A549 treated with GW870086 at 1 μM for 4 hours (cell line): ENCODE measurements at places on chromosomes 5 and 9. TPM values are rescaled to one million over a fixed set of nuclear protein-coding genes. Genes with fewer than 3 reads are reported as not detected.

The PRLR gene
- total RNA-seq: 0.01 to 0.19 TPM (median 0.06 TPM) in 4 of 5 replicates, not detected in the other

The SCAI gene
- total RNA-seq: 1.3 to 2.1 TPM (median 1.8 TPM) in 5 replicates

The MARCHF3 gene
- 0.89 to 1.7 TPM (median 1.4 TPM) in 5 replicates for total RNA-seq

The ZNF454 gene
- not detected in 5 replicates for total RNA-seq

The DAPK1 gene
- 15.1 to 24.8 TPM (median 22.3 TPM) in 5 replicates for total RNA-seq

The MEF2C gene
- total RNA-seq: 0.02 to 0.09 TPM in 2 of 5 replicates, not detected in the others

The POU5F2 gene
- not detected in 5 replicates for total RNA-seq

The GDA gene
- 1.2 to 1.3 TPM (median 1.2 TPM) in 5 replicates for total RNA-seq

The TTC33 gene
- 7.5 to 16.1 TPM (median 10.1 TPM) in 5 replicates for total RNA-seq

The ERCC8 gene
- total RNA-seq: 11.1 to 19.6 TPM (median 14.6 TPM) in 5 replicates

The PLAC8L1 gene
- total RNA-seq: 0.26 TPM in 1 of 5 replicates, not detected in the others

The OSMR gene
- total RNA-seq: 51.6 to 73.4 TPM (median 70.8 TPM) in 5 replicates

The LCN1 gene
- total RNA-seq: 0.18 TPM in 1 of 5 replicates, not detected in the others

The TRIM7 gene
- total RNA-seq: 27.8 to 44.8 TPM (median 42.6 TPM) in 5 replicates

The LCN12 gene
- total RNA-seq: 0.80 to 1.6 TPM (median 1.3 TPM) in 5 replicates

The PCDHAC2 gene
- 4.0 to 5.0 TPM (median 4.4 TPM) in 5 replicates for total RNA-seq

The MAMDC4 gene
- 2.5 to 5.8 TPM (median 3.1 TPM) in 5 replicates for total RNA-seq

The SLC1A1 gene
- total RNA-seq: 0.79 to 1.5 TPM (median 1.3 TPM) in 5 replicates

The PIP5KL1 gene
- 1.3 to 3.3 TPM (median 1.8 TPM) in 5 replicates for total RNA-seq

The OGN gene
- total RNA-seq: not detected in 5 replicates

The NTNG2 gene
- total RNA-seq: 0.93 to 2.6 TPM (median 1.5 TPM) in 5 replicates

The BARX1 gene
- total RNA-seq: 7.9 to 12.3 TPM (median 11.7 TPM) in 5 replicates

The SLC36A2 gene
- total RNA-seq: not detected in 5 replicates

The IL7R gene
- 0.17 to 0.42 TPM (median 0.29 TPM) in 5 replicates for total RNA-seq

The PCDHA4 gene
- total RNA-seq: 1.6 to 2.2 TPM (median 2.0 TPM) in 5 replicates

The ENHO gene
- 0.88 to 2.9 TPM (median 2.0 TPM) in 5 replicates for total RNA-seq

The PCDHA9 gene
- total RNA-seq: 0.02 to 0.07 TPM in 2 of 5 replicates, not detected in the others

The MOB3B gene
- 7.2 to 11.0 TPM (median 9.6 TPM) in 5 replicates for total RNA-seq

The HEMGN gene
- not detected in 5 replicates for total RNA-seq

The DNAJC21 gene
- total RNA-seq: 21.2 to 26.5 TPM (median 25.0 TPM) in 5 replicates

The SLC6A18 gene
- total RNA-seq: not detected in 5 replicates

The PCDHB11 gene
- total RNA-seq: 0.08 to 0.12 TPM (median 0.10 TPM) in 4 of 5 replicates, not detected in the other

The CER1 gene
- not detected in 5 replicates for total RNA-seq

The AGXT2 gene
- not detected in 5 replicates for total RNA-seq

The PLGRKT gene
- 23.6 to 26.7 TPM (median 24.9 TPM) in 5 replicates for total RNA-seq

The ATP10B gene
- total RNA-seq: not detected in 5 replicates

The EPB41L4B gene
- total RNA-seq: 17.9 to 21.3 TPM (median 20.6 TPM) in 5 replicates

The SH3RF2 gene
- 2.5 to 3.8 TPM (median 3.6 TPM) in 5 replicates for total RNA-seq

The PDLIM7 gene
- total RNA-seq: 65.9 to 84.5 TPM (median 83.1 TPM) in 5 replicates

The PIP5K1B gene
- not detected in 5 replicates for total RNA-seq

The HNRNPH1 gene
- 453 to 606 TPM (median 478 TPM) in 5 replicates for total RNA-seq
